Coronary artery (tissue), 2 donors: ENCODE measurements at places on chromosomes 7 and 10.

GRCh38 chr10:50291261-50291850, 40.0 kb upstream of the ASAH2 start:
- no peak for DNase-seq

DNA sequence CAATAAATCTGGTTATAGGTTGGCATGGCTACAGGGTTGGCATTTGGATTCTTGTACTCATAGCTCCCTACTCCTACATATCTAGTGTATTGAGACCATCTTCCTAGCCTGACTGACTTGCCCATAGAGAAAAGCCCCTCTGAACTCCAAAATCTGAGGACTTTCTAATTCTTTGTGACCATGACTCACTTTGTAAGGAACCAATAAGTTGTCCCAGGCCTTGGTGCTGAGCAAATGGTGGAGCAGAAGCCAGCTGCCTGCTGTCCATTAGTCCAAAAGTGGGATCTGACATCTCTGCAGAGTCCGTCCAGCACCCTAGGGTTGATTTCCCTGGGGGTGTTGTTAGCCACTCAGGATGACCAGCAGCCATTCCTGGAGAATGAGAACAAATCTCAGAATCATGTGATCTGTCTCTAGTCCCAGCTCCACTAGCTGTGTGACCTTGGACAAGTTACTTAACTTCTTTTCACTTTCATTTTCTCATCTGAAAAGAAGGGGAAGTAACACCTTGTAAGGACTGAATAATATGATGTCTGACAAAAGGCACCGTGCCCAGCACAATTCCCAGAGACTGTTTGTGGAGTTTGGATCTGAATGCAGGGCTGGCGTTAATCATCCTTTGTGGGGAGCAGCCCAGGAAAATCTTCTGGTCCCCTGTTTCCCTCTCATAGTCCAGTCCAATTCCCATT, 44.1 kb downstream of the MTURN start:
- no peak for DNase-seq

DNA sequence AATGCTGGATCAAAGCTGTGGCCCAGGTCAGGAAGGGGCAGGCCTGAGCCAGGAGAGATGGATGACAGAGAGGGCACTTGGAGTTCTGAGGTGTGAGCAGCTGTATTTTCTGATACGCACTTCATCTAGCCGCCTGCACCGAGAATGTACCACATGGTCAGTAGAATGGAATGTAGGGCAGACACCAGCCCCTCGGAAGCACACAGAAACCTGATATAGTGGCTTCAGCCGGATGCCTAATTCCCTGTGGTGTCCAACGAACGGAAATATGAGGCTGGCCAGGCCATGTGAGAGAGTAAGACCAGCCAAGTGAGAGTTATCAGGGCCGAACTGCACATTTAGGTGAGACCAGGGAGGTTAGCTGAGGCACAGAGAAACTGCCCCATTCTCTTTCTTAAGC, 46.7 kb upstream of the PLCE1 start:
- no peak for DNase-seq

DNA sequence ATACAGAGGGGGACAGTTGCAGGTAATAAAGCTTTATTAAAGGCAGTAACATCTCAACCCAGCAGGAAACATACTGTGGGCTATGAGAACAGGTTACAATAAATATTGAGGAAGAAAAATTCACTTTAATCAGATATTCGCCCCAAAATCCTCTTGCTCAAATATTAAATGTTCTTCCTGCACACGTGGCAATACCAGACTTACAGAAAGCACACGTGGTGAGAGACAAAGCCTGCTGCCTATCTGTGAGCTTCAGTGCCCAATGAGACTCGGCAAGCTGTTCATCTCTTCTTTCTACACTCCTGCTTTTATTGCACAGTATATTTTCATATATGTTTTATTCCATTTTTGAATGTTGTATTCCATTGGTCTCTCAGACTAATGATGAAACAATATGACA, 113.2 kb downstream of the OR13A1 start:
- DNase-seq, result no peak

DNA sequence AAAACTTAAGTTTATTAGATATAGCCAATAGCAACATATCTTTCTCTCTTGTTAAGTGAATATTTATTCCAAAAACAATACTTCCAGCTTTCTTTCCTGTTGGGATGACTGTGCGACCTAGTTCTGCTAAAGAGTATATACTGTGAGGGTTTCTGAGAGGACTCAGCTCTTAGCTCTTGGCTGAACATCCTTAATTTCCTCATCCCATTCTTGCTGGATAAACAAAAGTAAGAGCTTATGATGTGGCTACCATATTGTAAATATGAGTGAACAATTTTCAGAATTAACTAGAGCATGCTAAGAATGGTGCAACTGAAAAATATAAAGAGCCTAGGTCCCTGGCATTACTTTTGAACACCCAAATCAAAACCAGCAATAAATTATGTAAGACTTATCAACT, 279.5 kb upstream of the GNAI1 start:
- DNase-seq, result no peak

GRCh38 chr7:139034855-139035585, 822 bp downstream of the ZC3HAV1L start:
- peak; percentile 68 for DNase-seq

DNA sequence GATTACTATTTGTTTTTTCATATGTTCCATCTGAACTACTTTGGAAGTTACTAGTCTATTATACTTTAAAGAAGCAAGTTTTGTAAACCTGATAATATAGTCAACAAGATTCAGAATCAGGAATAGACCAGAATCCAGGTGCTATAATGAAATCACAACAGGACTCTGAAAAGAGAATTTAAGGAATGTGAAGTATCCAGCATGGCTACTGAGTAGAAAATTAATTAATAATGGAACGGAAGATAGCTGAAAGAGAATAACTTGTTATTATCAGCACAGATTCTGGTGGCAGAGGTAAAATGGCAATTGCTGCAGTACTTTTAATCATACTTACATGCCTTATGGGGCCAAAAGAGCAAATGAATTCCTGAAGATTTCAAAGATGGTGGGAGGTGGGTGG, 43.1 kb upstream of the CHCHD3 start:
- no peak for DNase-seq

DNA sequence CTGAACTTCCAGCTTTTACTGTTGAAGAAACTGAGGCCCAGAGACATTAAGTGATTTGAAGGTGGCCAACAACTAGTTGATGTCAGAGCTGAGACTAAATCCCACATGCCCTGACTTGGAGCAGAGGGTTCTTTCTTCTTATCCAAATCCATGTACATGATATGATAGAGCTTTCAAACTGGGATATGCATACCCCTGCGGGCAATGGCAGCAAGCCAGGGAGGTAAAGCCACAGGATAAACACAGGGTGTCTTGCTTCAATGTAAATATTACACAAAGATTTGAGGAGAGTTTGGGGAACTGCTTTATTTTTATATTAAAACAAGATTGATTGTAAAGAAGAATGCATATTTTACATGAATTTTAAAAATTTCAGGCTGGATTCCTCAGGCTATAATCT, 2.3 kb upstream of the LRRC72 start:
- DNase-seq, result no peak

- DNase-seq, result no peak
Observed at GRCh38 chr10:91238191-91238590, 17.7 kb downstream of the PCGF5 start.

DNA sequence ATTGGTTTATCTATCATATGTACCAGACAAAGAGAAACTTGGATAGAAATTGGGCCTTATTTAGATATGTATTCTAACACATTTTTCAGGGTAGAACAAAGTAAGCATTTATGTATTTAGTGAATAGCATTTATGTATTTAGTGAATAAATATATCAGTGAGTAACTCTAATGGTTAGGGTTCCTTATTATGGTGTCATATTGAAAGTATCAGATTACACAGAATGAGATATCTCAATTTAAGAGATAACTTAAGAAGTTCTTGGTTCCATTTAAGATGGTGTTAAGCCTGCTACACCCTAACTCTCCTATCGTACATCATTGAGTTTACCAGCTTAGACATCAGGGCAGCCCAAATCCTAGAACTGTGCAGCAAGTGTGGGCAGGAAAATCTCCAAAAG, 35.9 kb upstream of the DMTF1 start:
- no peak for DNase-seq

DNA sequence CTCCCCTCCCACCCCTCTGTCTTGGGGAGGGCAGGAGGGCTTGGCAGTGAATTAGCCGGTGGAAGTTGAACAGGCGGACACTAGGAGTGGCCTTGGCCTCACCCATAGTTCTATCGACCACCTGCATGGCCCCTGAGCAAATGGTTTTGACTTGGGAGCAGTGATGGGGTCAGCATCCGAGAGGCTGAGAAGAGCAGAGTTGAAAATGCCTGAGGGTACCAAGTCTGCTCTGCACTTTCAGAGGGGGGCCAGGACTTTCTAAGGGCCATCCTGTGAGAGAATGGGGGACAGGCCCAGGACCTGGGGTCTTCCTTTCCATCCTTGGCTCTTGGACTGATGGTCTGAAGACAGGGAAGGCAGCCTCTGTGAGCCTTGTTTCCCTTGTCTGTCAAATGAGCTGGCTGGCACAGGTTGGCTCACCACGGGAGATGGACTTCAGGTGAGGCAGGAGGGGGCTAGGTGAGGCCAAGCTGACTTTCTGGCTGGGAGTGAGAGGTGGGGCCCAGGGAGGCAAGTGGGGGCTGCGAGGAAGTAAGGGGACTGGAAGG, 29.4 kb downstream of the CDH23 start:
- no peak for DNase-seq

- no peak for DNase-seq
Observed at GRCh38 chr10:113044016-113044755, 94.1 kb downstream of the TCF7L2 start.

GRCh38 chr7:84950836-84951235, 236.0 kb downstream of the SEMA3D start:
- no peak for DNase-seq
